Activated gamma-delta T cell treated with Interleukin-2 at 50 U/mL for 16 hours (primary cell): ENCODE measurements at places on chromosomes 4 and X.

DNA sequence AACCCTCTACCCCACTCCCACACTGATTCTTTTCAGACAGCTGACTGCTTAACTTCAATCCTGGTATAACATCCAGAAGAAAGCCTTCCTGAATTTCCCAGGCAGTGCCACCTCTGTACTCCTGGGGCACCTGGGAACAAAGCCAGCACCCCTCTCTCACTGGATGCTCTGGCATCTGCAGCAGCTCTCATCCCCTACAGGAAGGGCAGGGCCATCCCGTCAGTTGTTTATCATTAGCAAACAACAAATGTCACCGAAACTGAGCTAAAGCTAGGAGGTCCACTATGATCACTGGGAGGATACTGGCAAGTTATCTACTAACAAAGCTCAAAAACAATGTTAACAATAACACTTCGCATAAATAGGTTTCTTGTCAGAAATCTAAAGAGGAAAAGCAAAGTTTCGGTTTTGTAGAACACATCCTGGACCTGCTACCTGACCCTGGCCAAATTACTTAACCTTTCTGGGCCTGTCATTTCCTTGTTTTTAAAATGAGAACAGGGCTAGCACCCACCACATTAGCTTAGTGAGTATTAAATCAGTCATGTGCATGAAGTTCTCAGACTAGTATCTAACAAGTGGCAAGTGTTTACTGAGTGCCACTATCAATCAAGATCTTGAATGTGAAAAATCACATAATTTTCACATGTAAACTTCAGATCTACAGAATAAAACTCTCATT is 86.6 kb downstream of the NR3C2 start:
- DNase-seq = no peak

DNA sequence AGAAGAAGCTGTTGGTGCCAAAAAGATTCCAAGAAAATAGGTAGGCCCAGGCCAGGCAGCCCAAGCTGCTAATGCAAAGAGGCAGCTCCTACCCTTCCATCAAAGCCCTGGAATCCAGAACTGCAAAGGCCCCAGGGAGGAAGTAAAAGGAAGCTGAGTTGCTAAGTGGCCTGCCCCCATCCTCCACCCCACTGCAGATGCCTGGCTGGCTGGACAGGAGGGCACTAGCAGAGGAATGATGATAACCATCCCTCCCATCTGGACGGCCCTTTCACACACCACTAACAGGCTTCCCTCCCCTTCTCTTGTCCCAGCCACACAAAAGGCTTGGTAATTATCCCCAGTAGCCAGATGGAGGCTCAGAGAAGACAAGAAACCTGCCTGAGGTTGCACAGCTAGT is 32.4 kb upstream of the PJA1 start:
- DNase-seq = no peak

DNA sequence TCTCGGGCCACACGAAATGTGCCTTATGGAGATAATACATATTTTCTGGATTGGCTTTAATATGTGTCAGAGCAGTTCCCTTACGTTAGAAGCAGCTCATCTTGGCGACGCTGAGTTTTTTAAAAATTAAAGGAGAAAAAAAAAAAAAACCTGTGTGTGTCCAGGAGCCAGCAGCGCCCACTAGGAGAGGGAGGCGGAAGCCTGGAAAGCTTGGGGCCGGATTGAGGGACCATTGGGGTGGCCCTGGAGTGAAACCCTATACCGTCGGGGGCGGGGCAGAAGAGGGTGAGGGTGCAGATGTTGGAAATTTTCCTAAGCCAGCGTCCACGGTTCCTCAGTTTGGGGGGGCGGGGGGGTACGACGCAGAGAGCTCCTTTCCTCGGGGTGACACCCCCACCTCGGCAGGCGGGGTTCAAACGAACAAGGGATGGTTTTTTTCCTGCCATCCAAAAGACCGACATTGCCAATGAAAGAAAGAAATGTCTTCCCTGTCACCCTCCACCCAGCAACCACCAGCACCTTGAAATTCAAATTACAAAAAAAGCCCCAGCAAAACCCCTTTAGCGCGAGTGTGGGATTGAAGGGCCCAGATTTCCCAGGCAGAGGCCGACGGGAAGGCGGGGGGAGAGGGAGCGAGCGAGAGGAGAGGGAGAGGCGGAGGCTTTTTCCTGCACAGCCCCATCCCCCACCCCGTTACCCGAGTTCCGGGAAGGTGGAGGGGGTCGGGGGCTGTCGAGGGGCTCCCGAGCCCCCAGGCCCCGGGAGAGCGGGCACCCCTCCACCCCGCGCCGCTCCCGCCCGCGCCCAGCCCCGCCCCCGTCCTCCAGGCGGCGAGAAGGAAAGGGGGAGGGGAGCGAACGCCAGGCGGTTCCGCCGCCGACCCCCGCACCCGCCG is 859 bp downstream of the SMARCA1 start:
- DNase-seq = no peak

DNA sequence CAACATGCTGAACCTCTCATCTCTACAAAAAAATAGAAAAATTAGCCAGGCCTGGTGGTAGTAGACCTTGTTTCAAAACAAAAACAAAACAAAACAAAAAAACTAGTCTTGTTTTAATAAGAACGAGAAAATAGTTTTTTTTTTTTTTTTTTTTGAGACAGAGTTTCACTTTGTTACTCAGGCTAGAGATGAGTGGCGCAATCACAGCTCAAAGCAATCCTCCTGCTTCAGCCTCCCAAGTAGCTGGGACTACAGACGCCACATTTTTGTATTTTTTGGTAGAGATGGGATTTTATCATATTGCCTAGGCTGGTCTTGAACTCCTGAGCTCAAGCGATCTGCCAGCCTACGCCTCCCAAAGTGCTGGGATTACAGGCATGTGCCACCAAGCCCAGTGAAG is 47.7 kb upstream of the UGDH start:
- no peak for DNase-seq

- DNase-seq = no peak
Observed at GRCh38 chr4:176875446-176875930, 82.8 kb upstream of the VEGFC start.

DNA sequence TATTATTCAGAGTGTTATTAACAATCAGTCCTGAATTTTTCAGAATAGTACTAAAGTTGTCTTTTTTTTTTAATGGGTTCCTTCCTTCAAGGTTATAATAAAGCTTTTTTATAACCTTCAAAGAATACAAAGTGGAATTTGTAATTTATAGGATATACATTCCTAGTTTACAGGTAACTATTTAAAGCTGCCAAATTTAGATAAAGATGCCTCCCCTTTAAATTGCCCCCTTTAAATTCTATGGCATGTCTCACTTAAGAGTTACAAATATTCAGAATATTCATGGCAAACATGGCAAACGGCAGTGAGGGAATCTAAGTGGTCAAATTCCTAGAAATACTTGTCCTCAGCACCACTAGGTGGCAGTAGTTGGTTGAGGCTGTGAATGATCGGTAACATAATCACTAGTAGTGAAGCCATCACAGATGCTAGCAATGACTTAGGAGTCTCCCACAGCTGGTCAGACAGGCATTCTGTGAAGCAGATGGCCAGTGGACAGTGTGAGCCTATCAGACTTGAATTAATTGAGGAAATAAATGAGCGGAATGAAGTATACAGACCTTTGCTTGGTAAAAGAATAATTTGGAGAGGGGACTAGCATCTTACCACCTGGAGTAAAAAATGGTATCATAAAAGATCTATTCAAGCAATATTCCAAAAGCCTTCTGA is 86.4 kb downstream of the CBR4 start:
- DNase-seq = peak; percentile 56

GRCh38 chrX:121032531-121032930 is 14.9 kb upstream of the GLUD2 start:
- no peak for DNase-seq

GRCh38 chrX:45143455-45143854 is 57.2 kb downstream of the DIPK2B start:
- DNase-seq = no peak

- DNase-seq = no peak
Observed at GRCh38 chrX:147738265-147738664, 173.5 kb upstream of the FMR1 start.

GRCh38 chrX:153922932-153923857 is 2.9 kb downstream of the ARHGAP4 start:
- DNase-seq = no peak

DNA sequence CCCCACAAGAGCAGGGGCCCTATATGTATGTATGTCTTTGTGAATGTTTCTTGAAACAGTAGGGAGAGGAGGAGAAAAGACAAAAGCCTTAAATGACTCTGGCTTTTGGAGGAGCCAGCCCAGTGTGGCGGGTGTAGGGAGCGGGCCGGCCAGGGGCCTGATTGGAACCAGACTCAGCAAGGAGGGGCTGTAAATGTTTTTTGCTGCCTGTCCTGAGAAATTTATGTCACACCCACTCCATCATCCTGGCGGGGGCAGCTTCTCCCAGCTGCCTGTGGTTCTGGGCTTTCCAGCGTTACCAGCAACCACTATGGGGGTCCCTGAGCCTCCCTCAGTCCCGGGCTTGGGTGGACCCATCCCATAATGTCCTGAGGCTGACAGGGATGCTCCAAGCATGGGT is 130.8 kb downstream of the PJA1 start:
- no peak for DNase-seq

DNA sequence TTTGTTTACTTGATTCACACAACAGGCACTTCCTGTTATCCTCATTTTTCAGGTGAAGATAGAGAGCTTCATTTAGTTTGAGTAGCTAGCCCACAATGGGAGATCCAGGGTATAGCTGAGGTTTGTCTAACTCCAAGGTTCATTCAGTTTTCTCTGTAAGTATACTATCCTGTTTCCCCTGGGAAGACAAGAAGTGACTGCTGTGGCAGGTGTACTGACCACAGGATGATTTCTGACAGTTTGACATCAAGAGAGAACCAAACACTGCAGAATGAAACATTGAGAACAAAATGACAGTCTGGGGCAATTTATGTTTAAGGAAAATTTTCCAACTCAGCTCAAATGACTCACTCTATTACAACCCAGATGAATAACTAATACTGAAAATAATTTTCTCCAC is 958.0 kb downstream of the STPG2 start:
- DNase-seq = no peak

GRCh38 chr4:81355136-81355535 is 116.6 kb downstream of the RASGEF1B start:
- DNase-seq = no peak

DNA sequence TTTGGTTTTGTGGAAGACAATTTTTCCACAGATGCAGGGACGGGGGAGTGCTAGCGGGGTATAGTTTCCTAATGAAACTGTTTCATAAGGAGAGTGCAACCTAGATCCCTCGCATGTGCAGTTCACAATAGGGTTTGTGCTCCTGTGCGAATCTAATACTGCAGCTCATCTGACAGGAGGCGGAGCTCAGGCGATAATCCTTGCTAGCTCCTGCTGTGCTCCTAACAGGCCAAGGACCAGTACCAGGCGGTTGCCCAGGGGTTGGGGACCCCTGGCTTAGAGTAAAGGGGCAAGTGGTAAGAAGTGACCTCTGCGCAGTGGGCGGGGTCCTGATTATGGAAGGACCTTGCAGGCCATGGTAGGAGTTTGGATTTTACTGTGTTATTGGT is 3.8 kb downstream of the SCML1 start:
- DNase-seq = no peak

GRCh38 chr4:3671571-3672464 is 94.4 kb upstream of the ADRA2C start:
- DNase-seq = no peak

DNA sequence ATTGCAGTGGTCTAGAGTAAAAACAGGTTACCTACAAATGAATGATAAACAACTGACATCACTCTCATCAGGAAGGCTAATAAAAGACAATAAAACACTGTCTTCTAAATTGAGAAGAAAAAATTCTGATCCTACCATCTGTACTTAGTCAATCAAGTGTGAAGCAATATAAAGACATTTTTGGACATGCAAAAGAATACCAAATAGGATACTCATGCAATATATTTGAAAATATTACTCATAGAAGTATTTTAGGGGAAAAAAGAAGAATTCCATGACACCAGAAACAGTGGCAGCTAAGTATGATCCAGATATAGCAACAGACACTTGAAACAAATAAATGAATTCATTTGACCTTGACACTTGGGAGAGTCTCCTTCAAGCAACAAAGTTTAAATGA is 63.8 kb upstream of the FAM120C start:
- no peak for DNase-seq

DNA sequence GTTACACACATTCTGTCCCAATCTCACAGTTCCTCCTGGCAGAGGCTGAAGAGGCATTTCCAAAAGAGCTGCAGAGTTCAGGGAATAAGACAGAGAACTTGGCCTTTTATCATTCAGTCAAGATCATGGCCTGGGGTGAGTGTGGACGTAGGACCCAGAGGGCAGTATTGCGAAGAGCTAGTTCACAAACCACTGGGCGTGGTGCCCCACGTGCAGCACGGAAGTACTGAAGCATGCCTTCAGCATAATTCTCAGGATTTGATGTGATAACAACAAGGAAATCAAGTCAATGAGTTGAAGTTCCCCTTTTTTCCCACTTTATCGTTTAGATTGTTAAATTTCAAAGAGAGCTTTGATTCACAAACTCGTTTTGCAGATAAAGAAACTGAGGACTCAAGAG is 117.7 kb downstream of the RELL1 start:
- DNase-seq = no peak

DNA sequence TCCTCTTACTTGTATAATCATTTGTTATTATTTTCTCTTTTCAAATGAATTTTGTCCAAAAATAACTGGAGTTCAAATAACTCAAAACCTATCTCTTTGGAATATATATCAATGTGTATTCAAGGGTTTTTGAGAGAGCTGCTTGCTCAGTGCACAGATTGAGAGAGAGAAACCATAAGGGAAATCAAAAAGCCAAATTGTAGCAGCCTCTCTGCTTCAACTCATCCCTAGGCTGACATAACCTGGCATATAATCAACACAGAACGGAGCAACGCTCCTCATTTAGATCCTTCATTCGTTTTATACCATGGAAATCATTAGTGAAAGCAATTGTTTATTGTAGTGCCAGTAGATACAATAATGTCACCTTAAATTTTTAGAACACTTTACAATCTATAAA is 1.8 kb upstream of the GPM6A start:
- no peak for DNase-seq

DNA sequence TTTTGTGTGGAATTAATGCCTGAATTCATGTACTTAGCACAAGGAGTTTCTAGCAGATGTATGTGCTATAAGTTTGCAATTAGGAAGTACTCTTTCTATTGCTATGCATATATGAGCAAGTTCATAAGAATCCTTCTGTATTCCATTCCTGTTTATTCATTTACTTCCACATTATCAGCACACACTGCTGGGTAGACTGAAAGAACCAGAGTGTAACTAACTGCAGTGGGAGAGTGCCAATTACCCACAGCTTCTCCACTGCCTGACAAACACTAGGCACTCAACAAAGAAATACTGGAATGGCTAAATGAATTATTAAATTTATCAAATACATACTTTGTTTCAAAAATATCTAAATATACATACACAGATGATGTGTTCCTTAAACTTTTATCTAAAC is 219.6 kb downstream of the CAMK2D start:
- DNase-seq = no peak

GRCh38 chrX:11398785-11399184 is 105.6 kb downstream of the AMELX start:
- DNase-seq = no peak

GRCh38 chrX:147914591-147914990 is 2.9 kb downstream of the FMR1 start:
- no peak for DNase-seq
